ENCODE measurements at places on chromosomes 12 and 14. TPM values are rescaled to one million over a fixed set of nuclear protein-coding genes. Genes with fewer than 3 reads are reported as not detected.

The LTB4R gene
- 135 TPM for total RNA-seq

The MGP gene
- 66.8 TPM for total RNA-seq

The SERPINA12 gene
- 280 TPM for total RNA-seq

- no peak for DNase-seq
Observed at GRCh38 chr14:55881577-55882241, 236.5 kb upstream of the PELI2 start.

DNA sequence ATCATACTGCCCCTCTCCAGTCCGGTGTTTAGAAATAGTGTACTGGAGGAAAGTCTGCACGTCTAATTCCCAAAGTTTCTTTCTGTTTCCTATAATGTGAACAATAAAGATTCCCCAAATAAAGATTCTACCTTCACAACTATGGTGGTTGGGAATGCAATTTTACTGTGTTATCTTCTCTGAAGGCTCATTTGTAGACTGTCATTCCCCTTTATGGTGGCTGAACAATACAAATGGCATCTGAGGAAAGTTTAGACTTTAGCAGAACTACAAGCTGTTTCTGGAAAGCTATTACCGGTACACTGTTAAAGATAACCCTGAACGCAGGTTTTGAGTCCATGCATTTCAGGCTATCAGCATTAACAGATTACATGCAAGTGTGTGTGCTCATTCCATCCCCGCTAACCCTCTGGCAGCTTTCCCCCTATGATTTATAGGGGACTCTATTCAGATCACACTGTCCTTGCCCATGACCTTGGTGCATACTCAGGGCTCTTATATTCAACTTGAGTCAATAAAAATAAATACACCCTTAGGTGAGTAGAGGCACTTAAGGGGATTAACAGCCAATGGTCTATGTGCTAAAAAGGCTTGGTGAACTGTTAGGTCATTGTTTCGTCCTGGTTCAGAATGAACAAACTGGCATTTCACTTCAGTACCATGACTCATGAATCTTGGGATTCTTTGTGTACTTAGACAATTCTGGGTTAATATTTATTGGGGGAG, 60.7 kb upstream of the PYGL start:
- no peak for DNase-seq

DNA sequence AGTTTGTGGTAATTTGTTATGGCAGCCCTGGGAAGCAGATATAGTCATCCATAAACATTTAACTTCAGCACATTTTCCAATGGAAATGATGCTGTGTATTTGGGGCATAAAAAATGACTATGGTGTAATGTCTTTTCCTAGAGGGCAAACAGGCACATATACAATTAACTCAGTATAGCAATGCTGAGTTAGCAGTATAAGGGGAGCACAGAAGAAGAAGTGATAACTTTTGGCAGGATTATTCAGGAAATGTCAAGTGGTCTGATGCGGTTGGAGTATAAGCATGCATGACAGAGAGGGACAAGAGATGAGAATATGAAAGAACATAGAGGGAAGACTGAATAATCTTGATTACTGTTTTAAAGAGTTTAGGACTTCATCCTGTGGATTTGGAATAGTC, 55.3 kb upstream of the PRKD1 start:
- DNase-seq = no peak

- no peak for DNase-seq
Observed at GRCh38 chr12:69131077-69131476, 108.3 kb upstream of the CPSF6 start.

GRCh38 chr12:19574601-19575000, 135.3 kb downstream of the AEBP2 start:
- no peak for DNase-seq

GRCh38 chr12:41184864-41185263, 3.3 kb upstream of the PDZRN4 start:
- no peak for DNase-seq

All from suprapubic skin (tissue), 4 donors.